A549 treated with DMSO at 1 μM for 4 hours (cell line): ENCODE measurements at places on chromosomes 3 and 15. TPM values are rescaled to one million over a fixed set of nuclear protein-coding genes. Genes with fewer than 3 reads are reported as not detected.

The CHL1 gene
- 0.02 TPM in 1 of 5 replicates, not detected in the others for total RNA-seq

The EFCAB12 gene
- total RNA-seq, result 0.40 to 0.67 TPM (median 0.51 TPM) in 5 replicates

The CLRN1 gene
- not detected in 5 replicates for total RNA-seq

The TMEM89 gene
- not detected in 5 replicates for total RNA-seq

The PLD1 gene
- 8.0 to 9.7 TPM (median 8.5 TPM) in 5 replicates for total RNA-seq

The BNC1 gene
- total RNA-seq, result 0.49 to 0.65 TPM (median 0.53 TPM) in 5 replicates

The P2RY14 gene
- total RNA-seq, result not detected in 5 replicates

The CGNL1 gene
- 1.6 to 2.4 TPM (median 2.0 TPM) in 5 replicates for total RNA-seq

The SKIL gene
- 20.9 to 34.6 TPM (median 28.5 TPM) in 5 replicates for total RNA-seq
